ENCODE measurements at places on chromosomes 7 and 10.

GRCh38 chr10:24205821-24206220 lies 3.1 kb upstream of the KIAA1217 start:
- no peak for DNase-seq

DNA sequence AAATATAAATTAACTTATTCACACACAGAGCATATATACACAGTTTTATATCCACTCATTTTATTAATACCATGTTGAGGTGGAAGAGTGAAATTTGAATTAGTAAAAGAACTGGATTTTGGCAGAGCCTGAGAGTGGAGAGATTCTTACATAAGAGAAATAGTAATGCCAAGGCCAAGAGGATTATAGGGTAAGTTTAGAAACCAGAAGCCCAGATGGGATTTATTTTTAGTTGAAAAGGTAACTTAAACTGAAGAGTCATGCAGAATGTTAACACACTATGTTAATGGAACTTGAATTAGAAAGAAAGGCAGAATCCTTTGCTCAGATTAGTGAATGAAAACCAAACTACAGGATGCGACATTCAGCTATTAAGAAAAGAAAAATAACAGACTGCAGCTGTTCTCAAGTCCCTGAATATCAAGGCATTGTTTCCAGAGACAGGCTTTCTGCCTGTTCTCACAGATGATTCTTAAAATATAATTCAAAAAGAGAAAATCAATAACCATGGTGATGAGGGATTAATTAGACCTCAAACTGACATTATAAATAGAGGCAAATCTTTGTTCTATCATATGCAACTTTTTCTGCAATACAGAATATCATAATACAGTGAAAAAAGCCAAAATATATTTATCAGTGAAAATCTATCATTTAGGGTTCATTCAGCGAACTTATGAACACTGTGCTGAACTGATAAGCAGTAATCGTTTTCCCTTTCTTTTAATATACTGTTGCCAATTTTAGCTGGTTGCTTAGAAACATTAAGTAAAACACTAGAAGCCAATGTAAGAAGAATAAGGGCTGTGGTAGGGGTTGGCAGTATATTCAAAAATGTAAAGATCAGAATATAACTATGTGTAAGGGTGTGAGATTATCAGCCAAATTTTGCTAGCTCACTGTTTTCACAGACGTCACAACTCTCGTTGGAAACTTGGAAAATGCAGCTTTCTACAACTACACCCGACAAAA lies 34.4 kb downstream of the HECTD2 start:
- no peak for DNase-seq

GRCh38 chr10:127899766-127900387 lies 7.0 kb upstream of the PTPRE start:
- DNase-seq = no peak

DNA sequence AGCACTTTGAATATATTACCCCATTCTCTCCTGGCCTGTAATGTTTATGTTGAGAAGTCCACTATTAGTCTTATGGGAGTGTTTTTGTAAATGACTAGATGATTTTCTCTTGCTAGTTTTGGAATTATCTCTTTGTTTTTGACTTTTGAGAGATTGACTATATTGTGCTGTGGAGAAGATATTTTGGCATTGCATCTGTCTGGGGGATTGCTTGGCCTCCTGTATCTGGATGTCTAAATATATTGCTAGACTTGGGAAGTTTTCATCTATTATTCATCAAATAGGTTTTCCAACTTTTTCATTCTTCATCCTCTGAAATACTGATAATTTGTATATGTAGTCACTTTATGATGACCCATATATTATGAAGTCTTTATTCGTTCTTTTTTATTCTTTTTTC lies 277.1 kb upstream of the PCDH15 start:
- no peak for DNase-seq

GRCh38 chr7:111980725-111981124 lies 225.5 kb downstream of the DOCK4 start:
- no peak for DNase-seq

DNA sequence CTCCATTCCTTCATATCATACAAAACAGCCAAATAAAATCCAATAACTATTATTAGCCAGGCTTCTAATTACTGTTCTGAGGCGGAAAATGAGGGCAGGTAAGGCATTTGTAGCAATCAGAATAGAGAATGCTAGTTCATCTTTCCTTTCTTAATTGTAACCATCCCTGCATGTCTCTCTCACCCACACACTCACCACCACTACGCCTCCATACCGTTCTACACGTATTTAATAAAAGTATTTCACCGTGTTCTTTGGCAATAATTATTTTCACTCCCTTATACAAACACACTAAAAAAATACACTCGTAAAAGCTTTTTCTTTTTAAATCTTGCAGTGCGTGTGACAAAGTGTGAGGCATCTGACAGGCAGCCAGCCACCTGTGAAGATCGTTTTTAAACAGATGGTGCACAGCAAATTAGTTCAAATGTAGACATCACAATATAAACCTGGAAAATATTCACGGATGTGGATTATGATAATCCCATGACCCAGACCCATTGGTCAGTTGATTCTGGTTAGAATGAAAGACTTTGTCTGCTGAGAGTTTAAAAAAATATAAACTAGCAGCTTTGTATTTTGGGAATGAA lies 653.6 kb downstream of the REEP3 start:
- DNase-seq = no peak

GRCh38 chr10:29723726-29724125 lies 89.0 kb upstream of the SVIL start:
- no peak for DNase-seq

- DNase-seq = no peak
Observed at GRCh38 chr7:33578881-33579672, 326.3 kb upstream of the BMPER start.

DNA sequence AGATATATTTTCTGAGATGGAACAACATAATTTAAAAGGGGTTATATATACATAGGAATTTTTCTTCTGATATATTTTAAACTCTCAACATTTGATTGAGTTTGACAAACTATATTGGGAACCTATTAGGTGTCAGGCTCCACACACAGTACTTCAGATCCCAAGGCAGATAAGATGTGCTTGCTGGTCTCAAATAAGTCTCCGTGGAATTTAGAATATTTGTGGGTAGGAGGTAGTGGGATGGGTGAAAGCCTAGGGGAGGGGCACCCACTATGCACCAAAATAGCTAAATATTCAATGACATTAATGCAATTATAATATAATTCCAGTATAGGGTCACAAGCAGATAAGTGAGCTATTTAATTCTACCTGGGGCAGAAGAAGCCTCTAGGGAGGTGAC lies 81.5 kb downstream of the ARL4A start:
- no peak for DNase-seq

DNA sequence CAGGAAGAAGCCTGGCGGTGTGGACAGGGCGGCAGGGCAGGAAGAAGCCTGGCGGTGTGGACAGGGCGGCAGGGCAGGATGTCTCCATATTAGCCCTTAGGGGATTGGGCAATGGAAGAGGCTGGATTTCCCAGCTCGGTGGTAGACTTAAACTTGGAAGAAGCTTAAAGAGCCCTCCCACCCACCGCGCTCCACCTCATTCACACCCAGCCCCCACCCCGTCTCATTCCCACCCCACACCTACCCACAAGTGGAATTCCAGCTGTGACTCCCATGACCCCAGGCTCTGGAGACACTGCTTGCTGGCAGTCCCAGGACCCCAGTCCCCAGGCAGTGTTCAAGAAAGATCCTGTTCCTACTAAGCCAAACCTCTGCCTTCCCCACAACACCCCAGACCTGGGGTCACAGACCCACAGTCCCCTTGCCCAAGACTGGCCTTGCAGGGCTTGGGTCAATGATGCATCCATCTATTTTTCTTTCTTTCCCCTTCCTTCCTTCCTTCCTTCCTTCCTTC lies 34.0 kb downstream of the SPDYE6 start:
- DNase-seq = no peak

DNA sequence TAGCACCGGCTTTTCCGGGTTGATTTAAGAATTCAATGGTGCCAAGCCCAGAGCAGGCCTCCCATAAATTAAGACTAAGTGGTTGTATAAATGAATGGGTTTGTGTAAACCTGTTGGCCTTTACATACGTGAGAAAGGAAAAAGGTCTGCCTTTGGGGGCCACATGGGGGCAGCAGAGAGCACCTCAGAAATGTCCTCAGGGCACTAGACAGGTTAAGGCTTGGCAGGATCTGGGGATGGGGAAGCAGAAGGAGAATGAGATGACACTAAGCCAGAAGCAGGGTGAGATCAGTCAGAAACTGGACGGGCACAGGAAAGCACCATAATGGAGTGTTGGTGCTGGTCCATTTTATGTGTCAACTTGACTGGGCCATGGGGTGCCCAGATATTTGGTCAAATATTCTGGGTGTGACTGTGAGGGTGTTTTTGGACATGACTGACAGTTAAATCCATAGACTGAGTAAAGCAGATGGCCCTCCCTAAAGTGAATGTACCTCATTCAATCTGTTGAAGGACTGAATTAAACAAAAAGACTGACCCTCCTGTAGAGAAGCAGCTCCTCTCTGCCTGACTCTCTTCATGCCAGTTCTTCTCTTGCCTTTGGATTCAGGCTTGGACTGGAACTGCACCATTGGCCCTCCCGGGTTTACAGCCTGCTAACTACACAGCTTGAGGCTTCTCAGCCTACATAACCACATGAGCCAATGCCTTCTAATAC lies 58.9 kb downstream of the FRMPD2 start:
- peak; percentile 6 for DNase-seq

GRCh38 chr10:116676633-116677032 lies 55.9 kb downstream of the PNLIPRP2 start:
- DNase-seq = no peak

GRCh38 chr10:30412901-30413300 lies 21.1 kb upstream of the MAP3K8 start:
- DNase-seq = no peak

DNA sequence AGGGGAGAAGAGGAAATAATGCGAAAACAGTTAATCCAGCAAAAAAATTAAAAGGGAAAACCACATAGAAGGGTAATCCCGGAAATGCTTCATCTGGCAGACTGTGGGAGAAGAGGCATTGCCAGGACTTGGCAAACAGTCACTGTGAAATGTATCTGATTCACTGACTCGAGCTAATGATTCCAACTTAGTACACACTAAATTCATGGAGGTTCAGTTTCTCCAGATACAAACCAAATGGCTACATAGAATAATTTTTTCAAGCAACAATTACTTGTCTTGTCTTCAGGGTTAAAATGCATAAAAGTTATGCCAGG lies 36.4 kb downstream of the GDI2 start:
- peak; percentile 12 for DNase-seq

GRCh38 chr10:16799621-16800020 lies 17.6 kb downstream of the RSU1 start:
- no peak for DNase-seq

- no peak for DNase-seq
Observed at GRCh38 chr7:37770838-37771237, 77.6 kb upstream of the NME8 start.

- DNase-seq = peak; percentile 30
Observed at GRCh38 chr7:92527300-92528187, 776 bp downstream of the PEX1 start.

DNA sequence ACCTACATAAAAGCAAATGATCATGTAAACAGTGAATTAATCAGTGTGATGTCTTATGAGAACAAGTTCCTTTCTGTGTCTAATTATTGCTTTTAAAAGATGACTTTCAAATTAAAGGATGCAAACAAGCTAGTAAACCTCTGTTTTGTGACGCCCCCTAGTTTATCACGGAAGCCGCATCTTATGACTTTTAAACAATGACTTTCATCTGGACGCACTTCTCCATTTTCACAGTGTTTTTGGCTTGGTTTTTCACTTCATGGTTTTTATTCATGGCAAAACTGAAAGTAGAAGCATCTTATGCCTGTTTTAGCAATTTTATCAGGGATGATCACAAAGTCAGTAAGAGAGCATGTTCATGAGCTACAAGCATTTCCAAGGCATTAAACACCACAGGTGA lies 35.0 kb downstream of the ITGA8 start:
- DNase-seq = no peak

GRCh38 chr10:133130602-133131001 lies 29.4 kb upstream of the KNDC1 start:
- DNase-seq = no peak

GRCh38 chr7:47294556-47295222 lies 287.2 kb downstream of the TNS3 start:
- no peak for DNase-seq

DNA sequence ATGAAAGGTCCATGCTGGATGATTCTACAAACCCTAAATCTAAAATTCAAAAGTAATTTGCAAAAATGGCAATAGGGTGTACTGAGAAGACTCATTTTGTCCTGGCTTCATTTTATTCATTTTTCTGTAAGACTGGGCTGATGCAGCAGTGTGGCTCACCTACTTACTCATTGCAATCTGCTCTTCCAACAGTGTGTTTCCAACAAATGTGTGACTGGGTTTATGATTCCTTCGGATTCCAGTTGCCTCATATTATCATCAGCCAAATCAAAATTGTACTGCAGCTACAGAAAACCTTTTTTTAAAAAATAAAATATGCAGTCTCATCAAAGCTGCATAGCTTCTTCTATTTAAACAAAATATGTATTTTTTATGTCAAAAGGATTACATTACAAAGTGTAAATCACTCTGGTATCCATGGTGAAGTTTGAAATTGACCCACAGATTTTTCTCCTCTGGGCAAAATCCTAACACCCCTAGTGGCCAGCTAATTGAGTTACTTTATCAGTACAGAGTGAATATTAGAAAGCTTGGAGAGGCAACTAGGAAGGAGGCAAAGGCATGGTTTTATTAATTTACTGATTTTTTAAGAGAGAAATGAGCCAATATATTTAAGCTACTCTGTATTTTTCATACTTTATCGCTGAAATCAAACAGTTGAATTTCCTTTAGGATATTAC lies 390.3 kb downstream of the MAGI2 start:
- no peak for DNase-seq

DNA sequence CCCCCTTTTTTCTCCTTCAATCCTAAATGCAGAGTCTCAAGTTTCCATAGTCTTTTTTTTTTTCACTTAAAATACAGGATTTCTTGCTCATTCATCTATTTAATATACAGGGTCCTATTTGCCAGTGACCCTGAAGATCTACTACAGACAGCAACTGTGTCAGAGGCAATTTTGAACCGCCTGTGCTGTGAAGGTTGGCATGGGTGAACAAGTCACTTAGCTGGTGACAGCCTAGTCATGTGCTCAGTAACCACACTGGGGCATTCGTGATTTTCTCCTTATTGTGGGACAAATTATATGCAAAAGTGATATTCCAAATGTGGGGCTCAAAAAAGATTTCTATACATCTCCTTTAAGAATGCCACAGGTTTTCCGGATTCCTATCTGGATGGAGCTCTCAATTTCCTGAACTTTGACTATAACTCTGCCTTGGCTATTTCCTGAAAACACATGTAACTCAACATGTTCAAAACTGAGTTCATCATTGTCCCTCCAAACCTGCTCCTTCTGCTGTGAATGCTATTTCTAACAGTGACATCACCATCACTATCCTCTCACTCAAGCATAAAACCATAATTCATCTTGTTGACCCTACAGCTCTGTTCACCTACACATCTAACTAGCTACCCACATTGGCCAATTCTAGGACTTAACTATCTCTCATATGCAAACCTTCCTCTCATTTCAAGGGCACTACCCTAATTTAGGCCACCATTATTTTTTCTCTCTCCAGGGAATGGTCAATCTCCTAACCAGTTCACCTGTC lies 36.7 kb downstream of the CDK6 start:
- no peak for DNase-seq

- DNase-seq = peak; percentile 47
Observed at GRCh38 chr10:16854623-16855022, 37.4 kb upstream of the RSU1 start.

GRCh38 chr10:5888351-5888750 lies 1.3 kb downstream of the ANKRD16 start:
- no peak for DNase-seq
